COR-L47 (cell line): ENCODE measurements at places on chromosomes 12 and 14.

DNA sequence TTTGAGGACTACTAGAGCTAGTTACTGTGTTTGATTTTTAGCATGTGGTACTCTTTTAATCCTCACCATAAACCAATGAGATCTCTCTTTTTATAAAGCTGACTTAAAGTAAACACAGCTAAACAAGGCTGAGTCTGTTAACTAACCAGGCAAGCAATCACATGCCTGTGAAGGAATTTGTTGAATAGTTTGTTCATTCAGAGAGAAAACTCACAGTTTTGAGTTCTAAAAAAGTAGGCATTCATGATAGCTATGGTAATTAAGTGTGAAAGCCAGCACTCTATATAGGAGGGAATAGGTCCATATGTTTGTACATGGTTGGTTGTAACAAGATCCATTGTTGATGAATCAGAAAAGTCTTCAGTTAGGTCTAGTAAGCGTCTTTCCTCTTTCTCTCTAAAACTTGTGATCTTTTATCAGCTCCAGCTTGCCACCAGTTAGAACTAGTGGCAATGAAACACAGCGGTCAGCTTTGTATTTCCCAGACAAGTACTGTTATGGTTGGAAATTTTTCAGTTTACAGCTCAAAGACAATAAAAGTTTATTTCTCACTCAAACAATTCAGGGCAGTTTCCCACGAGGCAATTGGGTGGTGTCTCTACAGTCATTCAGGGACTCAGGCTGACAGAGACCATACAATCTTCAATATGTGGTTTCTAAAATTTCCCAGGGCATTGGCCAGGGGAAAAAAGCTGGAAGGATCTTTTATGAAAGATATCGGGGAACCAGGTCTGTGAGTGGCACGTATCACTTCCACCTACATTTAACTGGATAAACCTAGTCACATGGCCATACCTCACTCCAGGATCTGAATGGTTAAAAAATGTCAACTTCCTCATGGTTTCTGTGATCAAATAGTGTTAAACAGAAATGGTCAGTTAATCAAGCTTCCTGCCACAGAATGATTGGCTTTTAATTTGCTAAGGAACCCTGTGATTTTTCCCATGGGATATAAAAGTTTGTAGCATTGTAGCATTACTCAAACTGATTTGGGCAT is 203.1 kb downstream of the KIF21A start:
- no peak for DNase-seq

DNA sequence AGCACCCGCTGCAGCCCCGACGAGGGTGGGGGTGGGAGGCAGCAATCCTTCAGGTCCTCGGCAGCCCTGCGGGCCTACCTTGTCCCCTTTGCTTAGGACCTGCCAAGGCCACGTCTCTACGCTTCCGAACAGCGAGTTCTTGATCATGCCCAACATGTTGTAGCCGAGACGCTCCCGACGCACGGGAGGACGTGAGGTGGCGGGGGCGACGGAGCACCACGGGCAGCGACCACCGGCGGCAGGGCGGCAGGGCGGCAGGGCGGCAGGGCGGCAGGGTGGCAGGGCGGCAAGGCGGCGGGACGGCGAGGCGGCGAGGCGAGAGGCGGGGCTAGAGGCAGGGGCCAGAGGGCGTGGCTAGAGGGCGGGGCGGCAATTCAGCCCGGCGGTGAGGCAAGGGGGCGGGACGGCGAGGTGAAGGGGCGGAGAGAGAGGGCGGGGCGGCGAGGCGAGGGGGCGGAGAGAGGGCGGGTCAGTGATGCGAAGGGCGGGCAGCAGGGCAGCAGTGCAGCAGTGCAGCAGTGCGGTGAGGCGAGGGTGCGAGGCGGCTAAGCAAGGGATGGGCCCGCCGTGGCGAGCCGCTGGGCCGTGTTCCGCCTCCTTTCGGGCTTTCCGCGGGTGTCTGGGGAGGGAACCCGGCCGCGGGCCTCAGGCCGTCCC is at the start of gene HEBP1:
TSS of gene HEBP1 (minus strand) at position 307 of the 657 bp plus-strand sequence. CDS start at position 156, 151 bp downstream.
- DNase-seq, result peak; percentile 38

DNA sequence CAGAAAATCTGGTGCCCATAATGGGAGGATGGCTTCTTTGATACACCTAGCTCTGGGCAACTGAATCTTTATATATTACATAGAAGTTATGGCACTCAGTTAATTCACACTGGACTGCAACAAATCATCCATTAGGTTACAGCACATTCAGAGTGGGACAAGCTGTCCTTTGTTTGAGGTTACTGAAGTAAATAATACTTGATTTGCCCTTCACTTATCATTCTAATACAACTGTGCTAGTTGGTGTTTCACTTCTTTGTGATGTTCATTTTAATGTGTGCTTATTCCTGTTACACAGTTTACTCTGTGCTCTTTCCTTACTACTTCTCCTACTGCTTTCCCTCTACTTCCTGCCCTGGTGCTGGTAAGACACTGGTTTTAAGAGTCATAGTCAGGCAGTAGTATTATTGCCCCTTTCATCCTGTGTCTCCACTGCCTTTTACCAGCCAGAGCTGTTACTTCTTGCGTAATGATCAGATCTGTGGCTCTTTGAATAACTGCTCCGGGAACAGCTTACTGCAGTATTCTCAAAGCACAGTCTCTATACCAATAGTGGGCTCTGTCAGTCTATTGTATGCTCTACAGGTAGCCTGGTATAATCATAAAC is 36.4 kb upstream of the GXYLT1 start:
- DNase-seq, result no peak

GRCh38 chr12:1862973-1863372 is 42.6 kb downstream of the LRTM2 start:
- DNase-seq, result no peak

DNA sequence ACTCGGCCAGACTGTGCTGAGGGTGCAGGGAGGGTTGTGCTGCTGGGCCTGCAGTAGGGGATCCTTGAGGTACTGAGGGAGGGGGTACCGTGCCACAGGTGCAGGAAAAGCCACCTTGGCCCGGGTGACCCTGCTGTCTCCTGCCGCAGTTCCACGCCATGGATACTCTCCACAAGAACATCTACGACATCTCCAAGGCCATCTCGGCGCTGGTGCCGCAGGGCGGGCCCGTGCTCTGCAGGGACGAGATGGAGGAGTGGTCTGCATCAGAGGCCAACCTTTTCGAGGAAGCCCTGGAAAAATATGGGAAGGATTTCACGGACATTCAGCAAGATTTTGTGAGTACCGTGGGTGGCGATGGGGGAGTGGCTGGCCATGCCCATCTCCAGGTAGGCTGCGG is 14.0 kb upstream of the CRIP2 start:
- no peak for DNase-seq

DNA sequence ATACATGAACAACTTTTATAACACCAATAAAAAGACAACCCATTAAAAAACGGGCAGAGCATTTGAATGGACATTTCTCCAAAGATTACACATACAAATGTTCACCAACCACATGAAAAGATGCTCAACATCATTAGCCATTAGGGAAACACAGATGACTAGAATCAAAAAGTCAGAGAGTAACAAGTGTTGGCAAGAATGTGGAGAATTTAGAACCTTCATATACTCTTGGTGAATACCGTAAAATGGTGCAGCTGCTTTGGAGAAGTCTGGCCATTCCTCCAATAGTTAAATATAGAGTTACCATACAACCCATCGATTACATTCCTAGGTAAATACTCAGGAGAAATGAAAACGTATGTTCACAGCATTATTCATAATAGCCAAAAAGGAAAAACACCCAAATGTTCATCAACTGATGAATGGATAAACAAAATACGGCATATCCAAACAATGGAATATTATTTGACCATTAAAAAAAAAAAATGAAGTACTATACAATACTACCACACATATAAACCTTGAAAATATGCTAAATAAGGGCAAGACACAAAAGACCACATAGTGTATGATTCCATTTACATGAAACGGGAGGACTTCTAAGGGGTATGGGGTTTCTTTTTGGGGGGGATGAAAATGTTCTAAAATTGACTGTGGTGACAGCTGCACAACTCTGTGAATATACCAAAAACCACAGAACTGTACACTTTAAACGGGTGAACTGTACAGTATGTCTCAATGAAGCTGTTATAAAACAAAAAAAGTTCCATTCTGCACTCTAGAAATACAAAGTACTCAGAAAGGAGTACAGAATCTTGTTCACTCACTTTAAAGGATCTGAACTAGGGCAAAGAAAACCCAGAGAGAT is 3.2 kb downstream of the CORO1C start:
- no peak for DNase-seq

- no peak for DNase-seq
Observed at GRCh38 chr12:46886541-46887041, 60.8 kb upstream of the SLC38A4 start.

DNA sequence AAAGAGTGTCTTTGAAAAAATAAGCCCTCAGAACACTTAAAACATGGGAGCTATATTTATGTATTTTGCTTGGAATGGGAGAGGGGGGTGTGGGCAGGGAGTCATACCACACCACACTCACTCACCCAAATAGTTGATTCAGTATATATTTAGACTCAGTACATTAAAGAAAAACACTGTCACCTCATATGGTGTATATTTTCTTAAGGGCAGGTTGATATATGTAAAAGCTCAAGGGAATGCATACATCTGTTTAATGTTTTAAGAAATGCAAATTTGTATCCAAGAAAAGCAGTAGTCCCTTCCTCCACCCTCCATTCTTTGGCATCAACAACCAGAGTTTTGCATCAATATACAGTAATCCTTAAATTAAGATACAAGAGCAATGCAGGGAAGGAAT is 1.4 kb downstream of the NFYB start:
- DNase-seq, result no peak

DNA sequence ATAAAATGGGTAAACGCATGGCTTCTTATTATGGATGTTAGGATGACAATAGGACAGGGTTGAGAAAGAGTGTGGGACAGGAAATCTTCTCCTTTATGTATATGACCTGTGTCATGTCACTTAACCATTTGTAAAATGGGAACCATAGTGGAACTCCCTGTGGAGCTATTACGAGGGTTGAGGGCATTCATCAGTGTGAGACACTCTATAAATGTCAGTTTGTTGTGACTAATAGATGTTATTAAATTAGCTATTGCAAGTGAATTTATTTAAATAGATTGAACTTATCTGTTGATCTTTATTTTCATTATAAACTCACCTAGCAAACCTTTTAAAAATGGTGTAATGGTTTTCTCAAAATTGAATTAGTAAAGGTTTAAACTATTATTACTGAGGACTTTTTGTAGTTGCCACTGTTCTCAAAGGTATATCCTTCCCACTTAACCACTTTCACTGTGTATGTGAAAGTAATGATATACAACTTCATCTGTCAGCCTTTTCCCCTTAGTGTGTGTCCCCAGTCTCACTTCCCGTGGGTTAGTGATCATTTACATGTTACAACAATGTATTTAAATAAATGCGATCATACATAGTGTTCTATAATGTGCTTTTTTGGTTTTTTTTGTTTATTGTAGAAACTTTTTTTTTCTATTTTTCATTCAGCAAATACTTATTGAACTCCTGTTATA is 17.1 kb downstream of the HELB start:
- DNase-seq, result no peak

DNA sequence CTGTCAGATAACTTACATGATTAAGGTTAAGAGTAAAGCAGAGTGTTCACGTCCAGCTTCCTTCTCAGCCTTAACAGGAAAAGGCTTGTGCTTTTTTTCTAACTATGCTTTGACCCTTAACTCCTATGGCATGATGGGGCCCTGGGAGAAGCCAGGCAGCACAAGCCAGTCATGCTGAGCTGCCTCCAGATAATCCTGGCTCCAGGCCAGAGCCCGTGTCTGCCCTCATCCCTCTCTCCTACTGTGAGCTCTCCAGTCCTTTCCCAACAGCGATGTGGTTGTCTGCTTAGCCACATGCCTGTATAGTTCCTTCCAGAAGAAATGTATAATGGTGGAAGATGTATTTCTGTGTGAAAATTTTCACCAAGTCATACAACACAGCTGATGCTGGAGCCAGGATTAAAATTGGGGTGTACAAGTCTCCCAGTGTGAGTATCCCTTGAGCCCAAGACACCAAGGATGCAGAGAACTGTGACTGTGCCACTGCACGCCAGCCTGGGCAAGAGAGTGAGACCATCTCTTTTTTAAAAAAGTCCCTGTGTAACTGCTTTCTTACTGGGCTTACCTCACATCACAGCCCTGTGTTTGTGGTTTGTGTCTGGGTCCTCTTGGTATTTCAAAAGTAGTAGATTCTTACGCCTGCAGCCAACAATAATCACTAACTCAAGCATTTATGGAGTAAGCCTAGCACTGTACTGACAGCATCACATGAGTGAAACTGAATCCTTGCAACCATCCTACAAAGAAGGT is 7.9 kb upstream of the ITFG2 start:
- no peak for DNase-seq

- DNase-seq, result no peak
Observed at GRCh38 chr14:42000450-42000849, 393.8 kb downstream of the LRFN5 start.

DNA sequence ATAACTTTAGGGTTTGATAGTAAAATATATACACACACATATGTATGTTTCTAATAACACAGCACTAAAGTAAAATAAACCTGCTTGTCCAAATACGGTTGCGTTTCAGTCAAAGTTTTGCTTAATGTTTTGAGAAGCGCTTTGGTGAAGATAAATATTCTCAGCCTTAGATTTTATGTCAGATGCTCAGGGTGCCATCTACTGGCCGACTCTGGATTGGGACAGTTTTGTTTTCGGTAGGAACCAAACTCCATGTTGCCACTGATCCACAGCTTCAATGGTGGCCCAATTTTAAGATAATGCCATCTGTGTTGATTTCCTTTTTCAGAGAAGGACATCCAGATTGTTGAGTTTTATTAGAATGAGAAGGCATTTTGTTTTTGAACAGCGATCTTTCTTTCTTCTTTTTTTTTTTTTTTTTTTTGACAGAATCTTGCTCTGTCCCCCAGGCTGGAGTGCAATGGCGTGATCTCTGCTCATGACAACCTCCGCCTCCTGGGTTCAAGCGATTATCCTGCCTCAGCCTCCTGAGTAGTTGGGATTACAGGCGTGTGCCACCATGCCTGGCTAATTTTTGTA is 43.1 kb downstream of the LLPH start:
- DNase-seq, result no peak

- no peak for DNase-seq
Observed at GRCh38 chr12:54606556-54606955, 18.1 kb upstream of the PPP1R1A start.

DNA sequence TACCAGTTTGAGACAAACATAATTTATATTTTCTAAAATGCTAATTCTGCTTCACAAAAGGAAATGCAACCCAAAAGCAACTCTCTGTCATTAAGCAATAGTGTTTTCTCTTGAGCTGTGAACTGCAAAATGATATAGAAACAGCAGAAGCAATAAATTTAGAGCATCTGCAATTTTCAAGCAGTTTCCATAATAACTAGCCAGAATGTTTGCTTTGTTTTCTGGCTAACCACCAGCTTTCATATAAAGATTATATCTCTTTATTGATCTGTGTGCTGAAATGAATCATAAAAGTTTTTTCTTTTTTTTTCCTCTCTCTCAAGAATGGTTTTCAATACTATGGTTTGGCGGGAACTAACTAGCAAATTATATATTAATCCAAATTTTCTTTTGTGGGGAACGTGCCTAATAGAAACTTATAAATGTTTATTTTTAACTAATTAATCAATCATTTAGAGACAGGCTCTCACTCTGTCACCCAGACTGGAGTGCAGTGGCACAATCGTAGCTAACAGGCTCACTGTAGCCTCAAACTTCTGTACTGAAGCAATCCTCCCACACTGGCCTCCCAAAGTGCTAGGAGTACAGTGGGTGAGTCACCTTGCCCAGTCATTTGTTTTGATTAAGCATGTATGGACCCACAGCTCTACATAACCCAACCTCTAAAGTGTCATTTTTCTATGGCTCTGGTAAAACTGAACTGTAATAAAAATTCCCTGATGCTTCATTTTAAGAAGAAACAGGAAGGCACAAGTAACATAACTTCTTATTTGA is 830.1 kb upstream of the MGAT4C start:
- peak; percentile 35 for DNase-seq

- no peak for DNase-seq
Observed at GRCh38 chr14:47730296-47730695, 54.9 kb upstream of the MDGA2 start.
